Activated naive CD8-positive, alpha-beta T cell treated with anti-CD3 and anti-CD28 coated beads, Interleukin-2, amount 50 U/mL, for 24 hours (primary cell): ENCODE measurements at places on chromosomes 1 and 21.

- peak; percentile 74 for DNase-seq
These were observed 11.6 kb downstream of the LMNA start for GRCh38 chr1:156126043-156126629.

GRCh38 chr21:22364163-22364562 lies 1366.0 kb downstream of the NCAM2 start:
- no peak for DNase-seq

DNA sequence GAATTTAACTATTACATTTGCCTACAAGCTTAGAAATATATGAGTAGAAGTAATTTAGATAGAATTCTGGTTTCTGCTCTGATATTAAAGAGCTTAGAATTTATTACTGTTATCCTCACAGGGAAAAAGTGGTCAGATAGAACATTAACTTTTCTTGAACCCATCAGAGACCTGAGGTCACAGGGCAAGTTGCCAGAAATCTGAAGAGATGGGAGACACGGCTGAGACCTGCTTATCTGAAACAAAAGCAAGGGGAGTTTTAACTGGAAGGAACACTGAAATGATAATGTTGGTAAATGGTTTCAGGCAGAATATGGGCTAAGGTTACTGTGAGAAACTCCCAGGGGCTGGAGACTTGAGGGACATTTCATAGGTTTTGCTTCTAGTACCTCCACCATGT lies 28.0 kb upstream of the USP25 start:
- no peak for DNase-seq

GRCh38 chr1:152159144-152159543 lies at the start of gene RPTN:
RPTN (minus strand) TSS chr1:152159228; CDS start chr1:152157889, 1,339 bp downstream.
- no peak for DNase-seq

DNA sequence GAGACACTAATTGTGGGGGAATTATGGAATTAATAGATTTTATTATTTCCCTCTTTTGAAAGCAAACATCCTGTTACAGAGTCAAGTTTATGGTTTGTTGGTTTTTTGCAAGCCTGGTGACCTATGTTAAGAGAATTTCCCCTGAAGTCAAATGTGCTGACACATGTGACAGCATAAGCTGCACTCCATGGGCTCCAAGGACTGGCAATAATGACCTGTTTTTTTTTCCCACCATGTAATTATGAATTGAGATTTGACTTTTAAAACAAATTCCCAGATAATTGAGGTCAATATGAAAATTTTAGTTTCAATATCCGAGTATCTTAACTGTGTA lies 242.5 kb upstream of the SGIP1 start:
- no peak for DNase-seq

- no peak for DNase-seq
These were observed 16.6 kb upstream of the CACYBP start for GRCh38 chr1:174982971-174983689.

GRCh38 chr1:69673321-69673720 lies 105.6 kb downstream of the LRRC7 start:
- no peak for DNase-seq

- no peak for DNase-seq
These were observed 136.5 kb downstream of the ZZZ3 start for GRCh38 chr1:77545970-77546369.

DNA sequence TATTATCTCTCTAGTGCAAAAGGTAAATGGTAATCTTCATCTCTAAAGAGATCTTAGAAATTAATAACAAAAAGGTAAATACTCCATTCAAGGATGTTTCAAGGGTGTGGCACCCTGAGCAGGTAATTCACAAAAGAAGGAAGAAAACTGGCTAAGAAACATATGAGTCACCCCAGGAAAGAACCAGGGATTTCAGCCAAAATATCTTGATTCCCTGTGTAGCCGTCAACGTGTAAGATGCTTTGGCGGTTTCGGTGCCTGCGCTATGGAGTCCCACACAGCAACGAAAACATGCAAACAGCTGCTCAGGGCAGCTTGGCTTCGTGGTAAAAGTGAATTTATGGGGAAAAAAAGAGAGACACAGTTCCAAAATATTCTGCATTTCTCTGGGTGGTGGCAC lies 3.7 kb downstream of the ITGB2 start:
- DNase-seq, result no peak

GRCh38 chr1:182385885-182386853 lies 5.4 kb downstream of the GLUL start:
- DNase-seq, result no peak

DNA sequence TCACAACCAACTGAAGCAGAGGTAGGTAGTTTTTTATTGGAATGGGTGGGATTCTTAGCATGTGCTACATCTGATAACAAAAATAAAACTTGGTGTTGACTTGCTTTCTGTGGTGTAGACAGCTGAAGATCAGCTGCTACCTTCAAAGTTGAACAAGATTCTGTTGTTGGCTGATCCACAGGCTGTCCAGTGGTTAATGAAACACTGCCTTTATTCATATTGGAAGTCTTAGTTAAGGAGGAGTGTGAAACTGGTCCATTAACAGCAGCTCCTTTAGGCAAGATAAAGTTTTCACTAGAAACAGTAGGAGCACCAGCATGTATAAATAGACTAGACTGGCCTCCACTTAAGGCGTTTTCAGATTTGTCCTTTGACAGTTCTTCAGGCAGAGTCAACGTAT lies 81.1 kb downstream of the ZNF644 start:
- no peak for DNase-seq

DNA sequence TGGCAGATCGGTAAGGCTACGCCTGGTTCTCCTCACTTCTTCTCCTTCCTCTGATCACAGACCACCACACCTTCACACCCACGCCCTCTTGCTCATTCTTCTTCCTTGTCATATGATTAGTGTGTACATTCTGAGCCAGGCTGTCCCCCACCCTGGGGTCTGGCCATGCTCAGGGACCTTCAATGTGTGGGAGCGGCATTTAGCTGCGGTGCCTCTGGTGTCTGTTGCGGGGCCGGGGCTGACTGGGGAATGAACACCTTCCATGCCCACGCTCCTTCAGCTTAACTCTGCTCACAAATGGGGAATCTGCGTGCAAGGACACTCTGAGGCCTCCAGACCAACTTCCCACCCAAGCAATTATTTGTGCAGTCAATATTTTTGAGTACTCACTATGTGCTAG lies 29.4 kb downstream of the QSOX1 start:
- no peak for DNase-seq

GRCh38 chr1:56491441-56491840 lies 87.9 kb downstream of the PLPP3 start:
- DNase-seq, result no peak

DNA sequence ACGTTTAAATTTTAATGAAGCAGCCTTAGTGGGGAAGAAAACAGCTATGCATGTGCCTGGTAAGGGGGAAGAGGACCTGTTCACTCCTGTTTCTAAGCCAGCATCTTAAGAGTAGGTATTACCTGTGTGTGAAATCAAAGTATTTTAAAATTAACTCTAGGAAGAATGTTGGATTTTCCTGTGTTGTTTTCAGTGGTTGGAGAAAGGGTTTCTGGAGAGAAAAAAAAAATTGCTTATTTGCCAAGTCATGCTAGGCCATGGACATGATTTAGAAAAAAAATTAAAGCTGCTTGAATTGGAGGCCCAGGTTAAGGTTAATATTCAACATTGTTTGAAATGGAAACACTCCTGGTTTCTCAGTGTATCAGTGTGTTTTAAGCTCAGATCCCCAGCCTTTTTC lies 42.9 kb upstream of the DNAJC6 start:
- DNase-seq, result no peak

DNA sequence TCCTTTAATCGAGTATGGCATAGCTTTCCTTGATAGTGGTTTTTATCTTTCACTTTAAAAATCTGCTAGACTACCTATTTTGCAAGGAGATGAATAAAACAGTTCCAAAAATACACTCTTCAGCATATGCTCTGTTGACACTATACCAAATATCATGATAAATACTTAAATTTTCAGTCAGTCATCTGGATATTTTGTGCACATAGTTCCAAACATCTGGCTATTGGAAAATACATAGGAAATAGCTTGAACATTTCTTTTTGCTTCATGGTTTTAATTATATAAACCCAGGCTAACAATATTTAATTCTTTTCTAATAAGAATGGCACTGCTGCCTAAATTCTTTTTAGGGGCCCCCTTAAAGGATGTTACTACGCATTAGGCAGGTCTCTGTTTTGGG lies 342.1 kb downstream of the NEGR1 start:
- DNase-seq, result no peak

DNA sequence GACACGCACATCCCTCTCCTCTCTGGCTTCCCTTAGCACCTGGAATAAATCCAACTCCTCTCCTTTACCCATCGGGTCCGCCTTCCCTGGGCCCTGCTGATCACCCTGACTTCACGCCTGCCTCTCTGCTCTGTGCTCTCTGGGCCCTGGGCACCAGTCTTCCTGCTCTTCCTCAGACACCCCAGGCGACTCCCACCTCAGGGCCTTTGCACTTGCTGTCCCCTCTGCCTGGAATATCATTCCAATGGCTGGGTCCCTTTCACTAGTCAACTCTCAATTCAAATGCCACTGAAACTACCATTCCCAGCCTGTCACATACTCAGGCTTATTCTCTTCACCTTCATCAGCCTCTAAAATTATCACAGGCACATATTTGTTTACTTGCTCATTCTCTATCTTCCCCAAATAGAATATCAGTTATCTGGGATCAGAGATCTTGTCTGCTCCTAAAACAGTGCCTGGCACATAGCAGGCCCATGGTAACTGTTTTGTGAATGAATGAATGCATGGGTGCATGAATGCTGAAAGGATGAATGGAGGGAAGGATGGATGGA lies 27.2 kb upstream of the SELENON start:
- no peak for DNase-seq

DNA sequence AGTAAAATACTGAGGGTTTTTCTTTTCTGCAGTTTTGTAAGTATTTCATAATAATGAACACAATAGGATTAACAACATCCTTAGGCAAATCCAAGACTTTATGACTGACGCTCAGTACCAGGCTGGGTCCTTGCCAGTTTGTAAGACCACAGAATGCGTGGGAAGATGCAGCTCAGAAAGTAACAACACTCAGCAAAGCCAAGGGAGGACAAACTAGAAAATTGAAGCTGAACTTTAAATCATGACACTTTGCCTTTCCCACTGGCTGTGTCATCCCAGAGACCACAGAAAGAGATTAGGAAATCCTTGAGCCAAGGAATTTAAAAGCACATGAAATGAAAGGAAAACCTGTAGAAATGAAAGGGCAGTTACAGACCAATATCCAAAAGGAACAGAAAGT lies 426.3 kb upstream of the CHRM3 start:
- DNase-seq, result no peak

- DNase-seq, result no peak
These were observed 78.7 kb downstream of the FBXO2 start for GRCh38 chr1:11575553-11575952.

DNA sequence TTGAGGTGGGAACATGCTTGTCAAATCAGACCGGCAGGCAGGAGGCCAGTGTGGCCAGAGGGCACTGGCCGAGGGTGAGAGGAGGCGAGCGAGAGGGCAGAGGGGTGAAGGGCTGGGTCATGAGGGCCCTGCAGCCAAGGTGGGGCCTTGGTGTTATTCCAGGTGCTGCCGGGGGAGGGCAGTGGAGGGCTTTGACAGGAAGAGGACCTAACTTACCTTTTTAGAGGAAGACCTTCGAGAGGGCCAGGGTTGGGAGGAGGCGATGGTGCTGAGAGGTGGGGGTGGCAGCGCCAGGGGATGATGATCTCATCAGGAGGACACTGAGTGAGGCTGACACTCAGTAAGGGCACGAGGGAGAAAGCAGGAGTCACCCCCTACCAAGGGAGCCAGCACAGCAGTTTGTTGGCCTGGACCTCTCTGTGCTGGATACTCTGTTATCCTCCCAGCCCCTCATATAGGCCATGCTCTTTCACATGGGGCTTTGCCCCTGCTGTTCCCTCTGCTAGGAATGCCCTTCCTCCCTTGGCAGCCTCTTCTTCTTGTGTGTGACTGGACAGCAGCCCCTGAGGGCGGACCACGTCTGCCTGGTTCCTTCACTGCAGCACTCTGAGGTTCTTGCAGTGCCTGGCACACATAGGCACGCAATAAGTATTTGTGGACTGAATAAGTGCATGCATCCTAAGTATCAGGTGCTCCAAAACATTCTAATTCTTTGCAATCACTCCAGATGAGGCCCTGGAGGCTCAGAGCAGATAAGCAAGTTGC lies 7.5 kb upstream of the TTC22 start:
- DNase-seq, result no peak

GRCh38 chr1:175204330-175204729 lies 11.8 kb upstream of the KIAA0040 start:
- no peak for DNase-seq

- no peak for DNase-seq
These were observed 139.8 kb downstream of the AK5 start for GRCh38 chr1:77421504-77422233.

DNA sequence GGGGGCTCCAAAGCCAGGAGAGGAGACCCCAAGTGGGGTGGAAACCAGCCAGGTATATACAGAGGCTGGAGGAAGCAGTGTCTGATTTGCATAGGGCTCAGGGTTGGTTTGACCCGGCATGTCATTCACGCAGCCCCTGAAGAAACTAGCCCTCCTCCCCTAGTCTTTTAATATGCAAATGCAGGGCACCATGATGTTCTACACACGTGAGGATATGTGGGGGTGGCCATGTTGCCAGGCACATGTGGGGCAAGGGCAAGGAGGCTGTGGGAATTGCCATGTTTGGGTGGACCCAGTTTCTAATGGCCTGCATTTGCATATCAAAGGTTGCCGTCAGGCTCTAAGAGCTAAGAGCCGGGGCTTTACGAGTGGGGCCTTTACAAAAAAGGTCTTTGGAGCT lies 12.0 kb upstream of the RHOU start:
- no peak for DNase-seq

DNA sequence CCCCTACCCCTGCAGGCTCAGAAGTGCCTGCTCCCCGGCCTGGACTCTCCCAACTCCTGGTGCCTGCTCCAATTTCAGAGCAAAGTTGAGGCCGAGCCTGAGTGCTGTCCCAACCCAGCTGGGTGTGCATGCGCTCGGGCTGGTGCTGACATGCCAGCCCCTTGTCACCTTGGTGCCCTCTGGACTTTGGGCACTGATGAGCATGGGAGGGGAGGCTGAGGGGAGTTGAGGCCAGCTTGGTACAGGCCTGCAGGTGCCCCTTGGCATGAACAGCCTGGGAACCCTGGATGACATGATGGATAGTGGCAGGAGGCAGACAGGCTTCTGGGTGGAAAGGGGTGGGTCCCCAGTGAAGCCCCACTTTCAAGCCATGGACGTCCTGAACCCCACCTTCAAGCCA lies 366.1 kb upstream of the NEGR1 start:
- no peak for DNase-seq

DNA sequence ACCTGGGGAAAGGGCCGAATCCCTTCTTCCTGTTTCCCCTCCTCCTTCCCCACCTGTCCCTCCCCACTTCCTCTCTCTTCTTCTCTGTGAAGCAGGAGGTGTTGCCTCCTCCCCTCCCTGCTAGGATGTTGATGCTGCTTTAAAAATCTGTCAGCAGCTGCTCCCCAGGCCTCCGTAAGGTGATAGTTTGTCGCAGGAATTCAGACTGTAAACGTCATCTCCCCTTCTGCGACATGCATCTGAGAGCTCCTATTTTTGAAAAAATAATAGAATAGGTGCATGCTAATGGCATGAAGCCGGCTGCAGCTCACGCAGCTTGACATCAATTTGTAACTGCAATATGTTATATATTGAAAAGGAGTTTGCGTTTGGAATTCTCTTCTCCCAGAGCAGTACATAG lies 70.1 kb downstream of the KAZN start:
- no peak for DNase-seq
